Activated CD4-positive, alpha-beta T cell treated with anti-CD3 and anti-CD28 coated beads for 24 hours (primary cell): ENCODE measurements at places on chromosomes 7 and 10.

- DNase-seq: no peak
Measured at GRCh38 chr7:155984028-155984580, 171.8 kb upstream of the SHH start.

DNA sequence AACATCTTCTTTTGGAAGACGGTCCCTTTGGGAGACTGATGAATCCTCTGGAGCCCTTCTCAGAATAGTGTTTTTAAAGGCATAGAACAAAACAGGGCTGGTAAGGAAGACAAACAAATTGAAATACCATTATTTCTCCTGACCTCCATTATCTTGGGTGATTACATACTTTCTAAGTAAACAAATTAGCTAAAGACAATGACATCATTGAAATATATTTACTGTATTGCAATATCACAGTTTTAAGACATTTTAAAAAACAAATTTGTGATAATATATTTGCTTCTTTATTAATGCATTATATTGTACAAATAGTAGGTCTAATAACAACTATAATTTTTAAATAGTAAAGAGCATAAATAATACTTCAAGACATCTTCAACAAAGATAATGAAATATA lies 152.2 kb upstream of the CDK1 start:
- DNase-seq: no peak

GRCh38 chr10:29804025-29804852 lies 169.5 kb upstream of the SVIL start:
- no peak for DNase-seq

DNA sequence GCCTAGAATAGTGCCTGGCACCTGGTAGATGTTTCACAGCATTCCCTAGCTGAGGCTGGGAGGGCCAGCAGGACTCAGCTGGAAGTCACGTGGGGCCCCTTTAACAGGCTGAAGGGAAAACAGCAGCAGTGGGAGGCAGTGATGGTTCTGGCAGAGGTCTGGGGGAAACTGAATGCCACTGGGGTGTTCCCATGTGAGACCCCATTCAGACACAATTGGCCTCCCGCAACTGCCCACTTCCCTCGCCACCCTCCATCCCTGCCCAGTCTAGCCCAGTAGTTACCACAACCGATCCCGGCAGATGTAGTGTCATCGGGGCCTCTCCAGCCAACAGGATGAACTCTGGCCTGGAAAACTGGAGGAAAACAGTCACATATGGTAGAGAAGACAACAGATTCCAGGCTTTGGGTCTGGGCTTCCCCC lies 38.3 kb downstream of the FRMPD2 start:
- DNase-seq: no peak

DNA sequence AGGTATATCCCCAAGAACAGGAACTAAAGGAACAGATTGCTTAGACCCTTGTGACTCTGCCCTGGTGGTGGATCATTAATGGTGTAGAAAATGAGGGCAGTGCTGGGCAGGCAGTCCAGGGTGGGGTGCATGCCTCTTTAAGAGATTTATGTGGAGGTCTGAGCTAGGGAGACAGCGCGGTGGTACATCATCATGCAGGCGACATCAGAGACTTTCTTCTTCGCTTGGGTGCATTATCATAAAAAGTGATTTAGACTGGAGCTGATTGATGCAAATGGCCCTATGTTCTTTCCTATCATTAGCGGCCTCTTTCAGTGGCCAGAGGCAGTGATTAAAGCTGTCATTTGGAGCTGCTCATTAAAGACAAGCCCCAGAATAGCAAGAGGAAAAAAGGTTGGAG lies 519.1 kb upstream of the GALNT17 start:
- no peak for DNase-seq

- no peak for DNase-seq
Measured at GRCh38 chr7:28224675-28225074, 44.1 kb upstream of the JAZF1 start.

GRCh38 chr7:14288701-14289100 lies 299.2 kb upstream of the ETV1 start:
- DNase-seq: no peak

DNA sequence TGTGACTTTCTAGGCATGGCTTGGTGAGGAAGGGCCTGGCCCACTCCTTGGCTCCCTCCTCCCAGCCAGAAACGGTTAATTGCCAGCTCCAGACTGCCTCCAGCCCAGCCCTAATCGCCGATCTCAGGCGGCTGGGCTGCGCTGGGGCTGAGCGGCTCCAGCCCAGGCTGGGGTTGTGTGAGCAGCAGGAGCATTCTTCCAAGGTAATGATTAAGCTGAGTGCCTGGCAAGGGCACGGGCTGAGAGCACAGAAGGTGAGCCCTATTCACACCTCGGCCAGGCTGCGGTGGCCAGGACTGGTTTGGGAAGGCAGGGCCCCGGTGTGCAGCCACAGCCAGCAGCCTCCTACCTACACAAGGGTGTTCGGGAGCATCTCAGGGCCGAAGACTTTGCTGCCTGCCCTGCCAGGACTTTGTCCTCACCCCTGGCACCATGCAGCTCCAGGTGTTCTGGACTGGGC lies at the start of gene TMEM72:
Gene TMEM72, plus strand, starts transcription at position 257 of the 460 bp plus-strand sequence. Its CDS starts 176 bp downstream, at position 433.
- DNase-seq: no peak

DNA sequence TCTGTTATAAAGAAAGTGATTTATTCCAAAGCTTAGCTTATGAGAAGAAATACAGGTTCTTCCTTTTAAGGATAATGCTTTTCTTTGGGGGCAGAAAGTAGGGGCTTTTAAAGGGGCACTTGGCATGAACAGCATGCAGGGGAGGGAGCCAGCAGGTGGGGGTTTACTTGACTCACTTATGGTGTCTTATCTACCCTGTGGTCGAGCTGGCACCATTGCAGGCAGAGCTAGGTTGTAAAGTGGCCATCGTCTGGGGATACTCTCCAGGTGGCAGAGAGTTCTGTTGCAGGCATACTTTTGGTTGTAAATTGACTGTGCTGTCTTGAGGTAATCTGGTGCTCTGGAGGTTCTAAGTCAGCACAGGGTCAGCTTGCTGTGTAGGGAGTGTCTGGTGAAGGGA lies 26.3 kb upstream of the IFRD1 start:
- no peak for DNase-seq

GRCh38 chr10:23344241-23344841 lies at the start of gene C10orf67:
Gene C10orf67 (minus strand): TSS chr10:23344797. CDS start chr10:23344774, 23 bp downstream.
- peak; percentile 35 for DNase-seq

DNA sequence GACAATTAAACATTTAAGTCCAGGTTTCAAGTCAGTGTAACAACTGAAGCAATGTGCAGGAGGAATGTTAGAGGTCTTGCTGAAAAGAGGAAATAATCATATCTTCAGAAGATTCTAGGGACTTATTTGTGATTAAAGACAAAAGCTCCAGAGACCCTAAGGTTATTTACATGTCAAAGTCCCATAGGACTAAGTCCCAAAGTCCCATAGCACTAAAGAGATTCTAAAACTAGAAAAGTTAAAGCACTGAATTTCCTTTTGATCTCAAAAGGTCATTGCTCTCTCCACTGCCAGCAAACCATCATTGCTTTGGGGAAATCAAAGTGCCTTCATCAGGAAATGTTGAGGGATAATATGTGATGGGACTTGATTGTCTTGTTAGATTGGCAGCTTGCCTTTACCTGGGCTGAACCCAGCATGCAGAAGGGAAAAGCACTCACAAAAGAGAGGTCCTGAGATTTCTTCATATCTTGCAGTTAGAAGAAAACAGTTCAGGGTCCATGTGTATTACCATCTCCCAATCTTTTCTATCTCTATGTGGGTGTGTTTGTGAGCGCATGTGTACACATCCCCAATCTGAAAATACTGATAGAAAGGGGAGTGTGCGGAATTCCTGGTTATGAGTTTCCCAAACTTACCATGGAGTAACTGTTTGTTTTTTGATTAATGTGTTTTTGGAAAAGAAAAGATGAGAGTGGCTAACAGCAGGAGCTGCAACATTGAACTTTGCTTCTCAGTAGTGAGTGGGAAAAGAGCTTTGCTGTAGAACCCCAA lies 21.8 kb downstream of the NUDT13 start:
- no peak for DNase-seq

GRCh38 chr7:1480670-1481069 lies 21.4 kb upstream of the MICALL2 start:
- no peak for DNase-seq

DNA sequence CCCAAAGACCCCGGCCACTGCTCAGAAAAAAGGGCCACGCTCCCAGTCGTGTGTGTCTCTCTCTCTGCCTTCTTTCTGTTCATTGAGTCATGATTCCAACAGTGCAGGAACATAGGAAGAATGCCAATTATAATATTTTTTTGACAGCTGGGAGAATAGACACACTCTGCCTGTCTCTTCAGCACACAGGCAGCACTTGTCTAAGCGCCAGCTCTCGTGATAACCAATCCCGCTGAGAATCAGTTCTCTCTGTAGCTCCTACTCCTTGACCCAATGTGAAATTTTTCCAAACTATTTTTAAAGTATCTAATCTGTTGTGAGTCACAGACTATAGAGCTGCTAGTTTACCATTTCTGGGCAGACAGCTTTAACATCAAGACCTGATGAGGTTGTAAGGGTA lies 145.7 kb upstream of the RHEB start:
- DNase-seq: no peak

GRCh38 chr7:42456267-42456666 lies 219.3 kb upstream of the GLI3 start:
- no peak for DNase-seq

- no peak for DNase-seq
Measured at GRCh38 chr10:29473087-29473356, 161.7 kb downstream of the SVIL start.

- no peak for DNase-seq
Measured at GRCh38 chr10:126235979-126236851, 152.1 kb downstream of the ADAM12 start.
